ENCODE measurements at places on chromosomes 7 and 10.

- no peak for DNase-seq
Observed at GRCh38 chr7:31935124-31936054, 134.8 kb downstream of the PDE1C start.

DNA sequence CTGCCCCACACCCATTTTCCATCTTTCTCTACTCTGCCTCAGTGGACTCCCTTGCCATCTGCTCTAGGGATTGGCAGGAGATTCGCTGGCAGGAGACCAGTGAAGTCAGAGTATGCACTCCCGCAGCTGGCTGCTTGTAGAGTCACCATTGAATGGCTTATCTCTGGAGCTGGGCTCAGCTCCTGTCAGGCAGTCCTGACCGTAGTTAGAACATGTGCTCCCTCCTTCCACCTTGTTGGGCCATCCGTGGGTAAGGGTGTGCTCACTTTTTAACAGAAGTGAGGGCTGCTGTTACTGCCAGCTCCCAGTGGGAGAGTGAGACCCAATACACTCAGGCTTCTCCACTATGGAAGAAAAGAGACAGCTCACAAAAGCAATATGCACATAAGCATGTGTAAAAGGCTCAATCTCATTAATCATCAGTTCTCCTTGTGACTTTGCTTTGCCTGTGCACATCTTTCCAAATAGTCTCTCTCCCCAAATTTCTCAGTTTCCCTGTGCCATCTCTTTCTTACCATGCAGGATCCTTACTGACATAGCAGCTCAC lies 773.3 kb downstream of the GRID1 start:
- no peak for DNase-seq

- no peak for DNase-seq
Observed at GRCh38 chr10:13899941-13900340, 313.2 kb downstream of the PRPF18 start.

DNA sequence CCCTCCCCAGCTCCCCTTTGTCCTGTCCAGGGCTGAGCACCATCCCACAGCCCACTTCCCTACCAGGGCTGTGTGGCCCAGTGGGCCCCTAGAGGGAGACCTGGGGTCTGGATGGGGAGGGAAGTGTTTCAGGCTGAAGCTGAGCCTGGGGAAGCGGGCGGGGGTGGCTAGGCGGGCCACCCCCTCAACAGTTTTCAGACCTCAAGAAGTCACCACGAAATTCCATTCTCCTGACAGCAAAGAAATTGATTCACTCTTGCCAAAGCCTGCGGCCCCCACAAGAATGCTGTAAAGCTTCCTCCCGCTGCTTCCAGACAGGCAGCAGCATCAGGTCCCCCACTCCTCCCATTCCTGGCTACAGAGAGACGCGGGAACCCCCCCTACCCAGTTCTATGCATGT lies 2.5 kb upstream of the LFNG start:
- DNase-seq, result no peak

GRCh38 chr7:107267138-107267537 lies 98.3 kb downstream of the HBP1 start:
- DNase-seq, result no peak

- no peak for DNase-seq
Observed at GRCh38 chr10:122249303-122249850, 21.7 kb upstream of the BTBD16 start.
